B cell (primary cell): ENCODE measurements at places on chromosomes 7 and 10. TPM values are rescaled to one million over a fixed set of nuclear protein-coding genes. Genes with fewer than 3 reads are reported as not detected.

Gene TRIM73
- total RNA-seq, result 16.4 and 18.3 TPM in 2 replicates

DNA sequence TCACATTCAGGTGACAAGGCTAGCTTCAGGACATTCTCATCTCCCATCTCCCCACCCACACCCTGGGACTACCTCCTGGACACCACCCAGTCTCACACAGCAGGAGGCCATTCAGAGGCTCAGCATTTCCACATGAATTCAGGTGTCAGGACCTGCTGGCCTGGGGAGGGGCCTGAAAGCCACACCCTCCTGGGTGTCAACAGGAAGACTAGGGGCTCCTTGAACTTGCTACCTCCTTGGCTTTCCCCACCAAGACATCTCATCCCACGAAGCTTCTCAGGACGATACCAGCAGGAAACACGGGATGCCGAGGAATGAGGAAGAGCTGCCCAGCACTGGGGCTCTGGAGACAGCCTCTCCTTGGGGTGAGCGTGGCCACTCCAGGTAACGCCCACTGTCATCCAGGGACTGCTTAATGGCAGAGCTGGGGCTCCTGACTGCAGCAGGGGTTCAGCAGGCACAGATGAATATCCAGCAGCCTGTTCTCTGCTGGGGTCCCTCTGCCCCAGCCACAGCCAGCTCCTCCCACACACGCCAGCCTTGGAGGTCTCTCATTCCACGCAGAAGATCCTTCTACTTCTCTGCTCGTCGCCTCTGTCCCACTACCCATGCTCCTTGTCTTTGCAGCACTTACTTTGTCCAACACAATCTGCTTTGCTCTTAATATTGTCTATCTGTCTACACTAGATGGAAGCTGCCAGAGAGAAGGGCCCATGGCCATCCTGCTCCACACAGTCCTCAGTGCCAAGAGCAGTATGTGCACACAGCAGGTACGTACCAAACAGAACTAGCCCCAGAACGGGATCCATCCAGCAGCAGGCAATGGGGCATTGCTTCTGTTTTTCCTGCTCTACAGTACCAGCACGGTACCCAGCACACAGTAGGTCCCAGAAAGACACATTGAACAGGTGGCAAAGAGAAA, 88.7 kb downstream of the FAM53B start:
- no peak for DNase-seq

DNA sequence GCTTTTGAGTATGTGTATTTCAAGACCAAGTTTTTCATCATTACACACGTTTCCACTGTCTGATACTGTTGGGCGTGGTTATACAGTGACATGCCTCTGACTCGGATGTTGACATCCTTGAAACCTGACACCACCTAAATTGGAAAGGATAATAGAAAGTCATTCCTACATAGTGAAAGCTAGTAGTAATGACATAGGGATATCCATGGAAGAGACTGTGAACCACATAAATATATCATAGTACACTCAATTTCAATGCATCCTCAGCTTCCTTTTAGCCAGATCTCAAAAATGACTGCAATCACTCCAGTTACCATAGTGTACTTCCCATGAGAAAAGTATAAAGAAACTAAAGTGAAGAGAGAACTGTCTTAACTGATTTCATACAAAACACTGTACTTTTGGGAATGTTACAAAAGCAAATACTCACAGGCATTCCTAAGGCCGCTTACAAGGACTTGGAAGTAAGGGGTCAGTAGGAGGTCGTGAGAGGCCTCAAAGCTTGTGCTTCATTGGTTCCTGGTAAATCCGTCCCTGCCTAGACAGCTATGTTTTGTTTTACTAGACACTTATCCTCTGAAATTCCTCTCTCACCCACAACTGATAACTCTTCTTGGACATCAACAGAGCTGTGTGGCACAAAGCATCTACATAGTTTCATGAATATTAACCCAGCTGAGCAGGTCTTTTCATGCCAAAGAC, 71.8 kb upstream of the VWDE start:
- no peak for DNase-seq

GRCh38 chr7:143375298-143376034, 5.7 kb upstream of the ZYX start:
- DNase-seq, result peak; percentile 30

DNA sequence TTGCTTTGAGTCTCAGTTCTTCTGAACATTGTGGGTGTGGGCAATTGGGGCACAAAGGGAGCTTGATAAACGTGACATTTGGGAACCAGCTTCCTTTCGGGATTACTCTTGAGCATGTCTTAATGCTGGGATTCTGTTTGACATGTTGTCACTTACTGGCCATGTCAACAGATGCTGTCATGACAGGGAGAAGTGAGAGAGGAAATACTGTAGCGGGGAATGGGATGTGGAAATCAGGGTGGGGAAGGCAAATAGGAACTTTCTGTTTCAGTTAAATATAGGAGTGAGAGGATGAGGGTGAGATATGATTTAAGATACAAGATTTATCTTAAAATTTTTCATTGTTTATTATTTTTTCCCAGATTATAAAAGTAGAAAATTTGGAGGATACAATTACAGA, 83.9 kb downstream of the SEC23IP start:
- no peak for DNase-seq

Gene CFTR
- not detected in 2 replicates for total RNA-seq

Gene ENTPD1
- total RNA-seq, result 96.3 and 108 TPM in 2 replicates

Gene PAX4
- not detected in 2 replicates for total RNA-seq

GRCh38 chr10:7408291-7409044, 2.4 kb downstream of the SFMBT2 start:
- peak; percentile 70 for DNase-seq

- peak; percentile 75 for DNase-seq
Observed at GRCh38 chr10:119368991-119369869, 161.9 kb downstream of the GRK5 start.

DNA sequence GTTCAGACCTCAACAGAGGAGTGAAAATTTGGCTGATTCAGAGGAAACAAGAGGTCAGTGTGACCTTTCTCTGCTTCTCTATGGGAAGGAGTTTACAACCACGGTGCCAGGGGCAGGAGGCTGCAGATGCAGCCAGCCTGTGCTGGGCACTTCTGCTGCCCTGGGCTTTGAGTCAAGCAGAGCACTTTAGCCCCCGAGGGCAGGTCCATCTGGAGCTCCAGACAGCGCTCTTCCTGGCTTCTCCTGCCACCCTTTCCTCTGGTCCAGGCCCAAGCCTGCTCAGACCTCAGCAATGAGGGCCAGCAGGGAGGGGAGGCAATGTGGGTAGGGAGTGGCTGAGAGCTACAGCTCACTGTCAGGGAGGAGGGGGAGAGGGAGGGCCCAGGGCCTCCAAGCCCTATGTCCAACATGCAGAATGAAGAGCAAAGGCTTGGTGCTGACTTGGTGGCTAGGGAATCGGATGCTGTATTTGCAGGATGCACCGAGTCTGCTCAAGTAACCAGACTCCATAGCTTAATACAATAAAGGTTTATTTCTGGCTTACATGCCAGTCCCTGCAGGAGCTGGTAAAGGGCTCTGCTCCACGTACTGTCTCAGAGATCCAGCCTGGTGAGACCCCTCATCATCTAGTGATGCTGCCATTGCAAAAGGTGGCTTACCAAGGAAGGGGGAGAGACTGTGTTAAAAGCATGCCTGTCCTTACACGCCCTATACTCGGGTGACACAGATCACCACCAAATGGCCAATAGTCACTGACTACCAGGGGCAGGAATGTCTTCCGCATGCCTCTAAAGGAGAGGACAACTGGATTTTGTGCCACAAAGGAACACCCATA, 481.6 kb downstream of the RPS24 start:
- no peak for DNase-seq

DNA sequence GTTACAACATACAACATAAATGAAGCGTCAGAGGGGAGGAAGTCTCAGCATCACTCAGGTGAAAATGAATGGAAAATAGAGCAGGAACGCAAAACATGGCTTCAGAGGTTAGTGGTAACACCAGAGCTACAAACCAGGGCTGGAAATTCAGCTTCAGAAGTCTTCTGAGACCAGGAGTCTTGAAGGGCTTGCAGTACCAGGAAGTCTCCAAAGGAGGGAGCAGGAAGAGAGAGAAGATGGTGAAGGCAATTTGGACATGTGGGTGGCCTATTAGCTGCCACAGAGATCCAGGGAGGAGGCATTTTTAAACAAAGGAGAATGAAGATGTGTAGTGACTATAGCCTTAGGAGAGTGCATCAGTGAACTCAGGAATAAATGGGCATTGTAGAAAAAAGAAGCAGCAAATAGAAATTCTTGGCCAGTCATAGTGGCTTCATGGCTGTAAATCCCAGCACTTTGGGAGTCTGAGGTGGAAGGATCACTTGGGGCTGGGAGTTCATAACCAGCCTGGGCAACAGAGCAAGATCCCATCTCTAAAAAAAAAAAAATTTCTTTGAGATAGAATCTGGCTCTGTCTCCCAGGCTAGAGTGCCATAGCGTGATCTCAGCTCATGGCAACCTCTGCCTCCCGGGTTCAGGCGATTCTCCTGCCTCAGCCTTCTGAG, 9.3 kb upstream of the TET1 start:
- peak; percentile 59 for DNase-seq

DNA sequence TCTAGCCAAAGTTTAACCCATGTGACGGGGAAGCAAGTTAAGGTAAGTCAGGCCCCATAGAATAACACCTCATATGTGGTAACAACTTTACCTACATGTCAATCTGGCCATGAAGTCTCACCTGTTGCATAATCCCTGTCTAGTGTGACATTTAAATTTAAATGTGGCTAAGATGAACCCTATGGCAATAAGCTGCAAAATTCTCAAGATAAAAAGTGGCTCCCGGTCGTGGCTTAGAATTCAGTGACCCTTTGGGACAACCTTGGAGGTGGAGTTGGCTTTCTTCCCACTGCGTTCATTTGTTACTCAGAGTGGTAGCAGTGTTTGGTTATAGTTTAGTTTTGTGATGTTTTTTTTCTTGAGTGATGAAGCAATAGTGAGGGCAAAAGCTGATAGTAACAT, 90.6 kb downstream of the ARID5B start:
- no peak for DNase-seq

DNA sequence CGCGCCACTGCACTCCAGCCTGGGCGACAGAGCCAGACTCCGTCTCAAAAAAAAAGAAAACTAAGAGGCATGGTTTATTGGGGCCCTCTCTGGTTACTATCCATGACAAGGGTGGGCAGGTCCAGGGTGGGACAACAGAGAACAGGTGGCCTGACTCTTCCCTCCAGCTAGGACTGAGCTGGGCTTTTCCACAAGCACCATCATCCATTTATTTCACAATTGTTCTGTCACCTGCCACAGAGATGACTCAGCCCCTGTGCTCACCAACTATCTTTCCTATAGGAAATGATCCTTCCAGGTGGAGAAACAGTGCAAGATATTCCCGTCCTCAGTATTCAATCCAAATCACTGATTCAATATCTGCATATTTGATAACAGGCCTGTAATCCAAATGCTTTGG, 44.9 kb upstream of the MYL10 start:
- no peak for DNase-seq

Gene CH25H
- not detected in 2 replicates for total RNA-seq

DNA sequence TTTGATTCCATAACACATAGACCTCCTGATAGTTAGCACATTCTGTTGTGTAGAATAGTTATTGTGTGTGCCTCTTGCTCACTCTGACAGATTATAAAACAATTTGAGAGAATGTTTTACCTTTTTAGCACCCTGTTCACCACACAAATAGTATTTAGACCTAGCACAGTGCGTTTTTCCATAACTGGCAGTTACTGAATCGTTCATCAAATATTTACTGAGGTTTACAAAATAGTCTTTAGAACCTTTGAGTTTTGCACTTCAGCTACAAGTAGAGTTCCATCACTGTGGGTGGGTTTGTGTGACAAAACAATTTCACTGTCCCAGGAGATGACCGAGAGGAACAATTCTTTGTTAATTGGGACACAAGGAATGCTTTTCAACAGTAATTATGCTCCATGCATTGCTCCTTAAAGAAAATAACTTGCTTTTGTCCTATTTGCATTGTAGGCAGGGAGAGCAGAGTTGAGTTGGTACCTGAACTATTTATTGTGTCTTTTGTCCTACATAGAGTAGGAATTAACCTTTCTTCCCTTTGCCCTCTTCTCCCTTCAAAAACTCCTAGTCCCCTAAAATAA, 62.3 kb downstream of the DNAH11 start:
- no peak for DNase-seq

GRCh38 chr7:5827755-5828154, 46.3 kb upstream of the RNF216 start:
- peak; percentile 38 for DNase-seq

GRCh38 chr7:14717816-14718215, 184.7 kb downstream of the DGKB start:
- no peak for DNase-seq

DNA sequence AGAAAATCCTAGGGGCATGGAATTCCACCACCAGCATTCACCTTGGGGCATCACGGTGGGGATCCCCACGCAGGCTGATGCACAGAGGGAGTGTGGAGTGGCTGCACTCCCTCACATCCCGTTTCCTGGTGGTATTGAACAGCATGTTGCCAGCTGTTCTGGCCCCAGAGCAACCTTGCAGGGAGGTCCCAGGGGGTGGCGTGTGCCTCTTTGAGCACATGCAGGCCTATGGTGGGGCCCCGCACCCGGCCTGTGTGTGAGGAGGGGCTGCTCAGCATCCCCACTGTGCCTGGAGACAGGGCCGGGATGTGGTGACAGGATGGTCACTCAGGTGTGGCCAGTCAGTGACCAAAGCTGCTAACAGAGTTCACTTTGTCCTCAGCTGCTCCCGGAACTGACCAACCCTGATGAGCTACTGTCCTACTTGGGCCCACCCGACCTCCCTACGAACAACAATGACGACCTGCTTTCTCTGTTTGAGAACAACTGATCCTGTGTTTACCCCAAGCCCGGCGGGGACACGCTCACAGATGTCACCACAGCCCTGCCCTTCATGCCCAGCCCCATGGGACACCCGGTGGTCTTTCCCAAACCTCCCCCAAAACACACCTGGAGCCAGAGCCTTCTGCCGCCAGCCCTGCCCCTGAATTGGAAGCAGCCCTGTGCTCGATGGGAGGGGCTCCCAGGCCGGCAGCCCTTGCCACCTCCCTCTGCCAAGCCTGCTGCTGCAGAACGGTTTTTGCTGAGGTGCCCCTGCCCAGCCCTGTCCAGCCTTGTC, 18.7 kb downstream of the ZMIZ2 start:
- DNase-seq, result no peak

Gene CALCR
- total RNA-seq, result not detected in 2 replicates

DNA sequence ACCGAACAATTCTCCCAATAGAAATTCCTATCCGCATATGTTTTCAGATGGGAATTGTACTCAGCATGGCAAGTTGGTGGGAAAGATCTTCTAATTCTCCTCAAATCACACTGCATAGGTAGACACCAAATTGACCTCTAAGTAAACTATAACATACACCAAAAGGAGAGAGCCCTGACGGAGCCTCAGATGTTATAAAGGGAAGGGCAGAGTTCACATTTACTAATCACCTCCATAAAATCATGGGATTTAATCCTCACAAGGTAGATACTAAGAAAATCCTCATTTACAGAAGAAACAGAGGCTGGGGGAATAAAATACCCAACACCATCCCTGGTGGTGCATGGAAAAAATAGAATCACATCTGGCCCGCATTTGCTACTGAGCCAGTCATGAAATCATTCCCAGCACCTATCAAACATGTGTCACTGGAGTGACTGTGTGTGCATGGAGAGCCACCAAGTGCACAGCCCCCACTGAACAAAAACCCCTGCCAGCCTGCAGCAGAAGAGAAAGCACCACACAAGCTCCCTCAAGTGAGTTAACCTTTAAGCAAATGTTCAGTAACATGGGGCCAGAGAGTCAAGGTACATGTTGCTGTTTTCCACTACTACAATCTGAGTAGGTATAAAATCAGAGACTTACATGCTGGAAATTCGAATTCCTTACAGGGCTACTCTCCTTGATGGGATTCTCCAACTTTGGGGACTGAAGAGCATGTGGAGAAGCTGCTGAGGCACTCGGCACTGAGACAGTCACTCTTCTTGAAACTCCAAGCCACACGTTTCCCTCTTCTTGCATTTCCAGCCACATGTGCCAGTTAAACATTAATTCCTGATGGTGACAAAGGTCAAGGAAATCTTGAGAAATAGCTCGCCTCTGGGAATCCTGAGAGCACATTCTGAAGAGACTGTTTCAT, at the start of gene DDC:
Gene DDC (minus strand): TSS at position 766 of the 919 bp plus-strand sequence. CDS start 21,320 bp downstream, outside the sequence.
- DNase-seq, result no peak
